ENCODE measurements at places on chromosomes 2 and 18.
A peak's percentile ranks its signal among the peaks of the same experiment; 100 is the strongest.

GRCh38 chr2:215602997-215603396 lies 167.1 kb upstream of the FN1 start:
- no peak for DNase-seq

GRCh38 chr18:45670281-45670962 lies 53.6 kb upstream of the SLC14A1 start:
- peak; percentile 97 for DNase-seq

- DNase-seq, result no peak
These were observed 2.9 kb downstream of the LRRTM4 start for GRCh38 chr2:77519164-77519887.

GRCh38 chr2:148512501-148512900 lies 132.1 kb upstream of the EPC2 start:
- DNase-seq, result peak; percentile 35

DNA sequence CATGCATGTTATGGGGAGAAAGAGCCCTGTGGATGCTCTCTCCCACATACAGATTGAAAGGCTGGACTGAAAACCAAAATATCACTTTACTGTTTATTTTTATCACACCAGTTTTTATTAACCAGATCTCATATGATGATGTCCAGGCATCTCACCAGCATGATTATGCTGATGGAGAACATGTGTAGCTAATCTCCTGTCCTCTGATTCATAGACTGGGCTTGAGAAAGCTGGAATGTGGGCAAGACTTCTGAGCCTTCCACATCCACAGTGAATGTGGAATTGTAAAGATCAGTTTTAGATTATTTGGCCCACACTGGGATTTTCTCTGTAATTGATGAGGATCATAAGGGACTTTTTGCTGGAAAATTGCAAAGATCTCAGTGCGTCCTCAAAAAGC lies 137.9 kb downstream of the ICOS start:
- no peak for DNase-seq

DNA sequence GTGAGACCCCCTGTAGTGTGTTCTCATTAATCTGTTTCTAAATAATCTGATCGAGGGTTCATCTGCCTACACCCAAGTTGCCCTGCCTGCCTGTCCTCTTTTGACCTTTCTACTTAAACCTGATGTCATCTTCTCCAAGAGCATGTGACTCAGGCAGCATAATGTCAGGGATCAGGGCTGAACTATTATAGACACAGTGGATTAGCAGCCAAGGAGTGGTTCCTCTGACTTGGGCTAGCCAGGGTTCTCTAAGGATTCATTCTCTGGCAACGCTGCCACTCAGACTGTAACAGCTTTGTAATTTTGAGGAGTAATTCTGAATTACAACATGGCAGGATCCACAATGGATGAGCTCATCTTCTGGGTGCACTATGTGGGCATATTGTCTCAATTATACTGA lies 124.0 kb downstream of the MDH1 start:
- DNase-seq, result no peak

DNA sequence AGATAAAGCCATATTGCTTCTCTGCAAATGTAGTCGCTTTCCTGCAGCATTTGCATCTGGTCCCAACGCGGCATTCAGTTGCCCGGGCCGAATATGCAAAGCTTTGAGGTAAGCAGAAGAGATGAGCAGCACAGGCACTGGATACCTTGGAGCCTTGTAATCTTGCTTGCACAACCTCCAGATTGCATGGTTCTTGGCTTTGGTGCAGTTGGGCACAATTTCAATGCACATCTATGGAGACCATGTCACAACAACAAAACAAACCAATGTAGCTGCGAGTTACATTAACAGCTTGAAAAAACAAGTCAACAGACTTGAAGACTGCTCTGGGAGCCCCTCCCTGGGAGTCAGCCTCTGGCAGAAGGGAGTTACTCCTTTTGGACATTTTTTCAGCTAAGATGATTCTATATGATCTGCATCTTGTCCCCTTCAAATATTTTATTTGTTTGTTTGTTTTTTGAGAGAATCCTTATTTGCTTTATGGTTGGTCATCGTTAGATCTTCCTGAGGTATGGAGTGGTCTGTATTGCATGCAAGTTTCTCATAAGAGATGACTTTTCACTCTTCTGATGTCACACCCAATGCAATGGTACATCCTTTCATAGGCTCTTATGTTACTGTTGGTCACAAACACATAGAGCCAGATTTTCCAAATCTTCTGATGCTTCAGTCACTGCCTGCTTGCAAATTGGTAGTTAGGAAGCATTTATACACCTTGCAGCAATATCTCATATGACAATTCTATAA lies 113.5 kb downstream of the EFEMP1 start:
- no peak for DNase-seq

DNA sequence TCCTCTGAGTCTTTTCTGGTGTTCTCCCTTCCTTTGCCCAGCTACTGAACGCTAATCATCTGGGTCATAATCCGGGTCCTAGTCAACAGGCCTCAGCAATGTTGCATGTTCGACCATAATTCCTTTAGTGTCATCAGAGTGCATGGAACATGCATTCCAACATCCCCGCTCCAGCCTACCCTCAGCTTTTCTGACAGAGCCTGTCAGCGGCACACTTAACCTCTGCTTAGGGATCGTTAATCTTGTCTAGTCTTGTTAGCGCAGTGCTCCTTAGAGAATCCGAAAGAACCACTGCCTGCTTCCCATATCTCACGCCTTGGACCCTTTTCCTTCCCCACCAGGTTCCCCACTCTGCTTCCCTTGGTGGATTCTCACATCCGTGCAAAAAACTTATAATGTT lies 767.9 kb upstream of the ID2 start:
- DNase-seq, result no peak

DNA sequence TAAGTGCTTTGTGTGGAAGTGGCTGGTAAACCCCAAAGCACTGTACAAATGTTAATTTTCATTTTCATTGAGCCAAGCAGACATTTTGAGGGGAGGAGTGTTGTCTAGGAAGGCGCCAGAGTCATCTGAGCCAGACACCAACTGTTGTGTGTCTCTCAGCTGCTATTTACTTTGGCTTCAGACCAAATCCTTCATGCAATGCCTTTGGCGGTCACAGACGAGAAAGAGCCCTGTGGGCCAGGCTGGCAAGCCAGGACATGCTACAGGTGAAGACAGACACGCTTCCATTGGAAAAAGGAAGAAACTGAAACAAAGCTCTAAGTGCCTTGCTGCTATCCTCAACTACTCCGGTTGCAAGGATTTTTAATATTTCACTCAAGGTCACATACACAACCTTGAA lies 115.4 kb upstream of the CDC42EP3 start:
- no peak for DNase-seq

GRCh38 chr2:217193431-217194340 lies 333.8 kb upstream of the TNP1 start:
- no peak for DNase-seq

GRCh38 chr2:172571245-172571644 lies 15.4 kb downstream of the PDK1 start:
- no peak for DNase-seq

DNA sequence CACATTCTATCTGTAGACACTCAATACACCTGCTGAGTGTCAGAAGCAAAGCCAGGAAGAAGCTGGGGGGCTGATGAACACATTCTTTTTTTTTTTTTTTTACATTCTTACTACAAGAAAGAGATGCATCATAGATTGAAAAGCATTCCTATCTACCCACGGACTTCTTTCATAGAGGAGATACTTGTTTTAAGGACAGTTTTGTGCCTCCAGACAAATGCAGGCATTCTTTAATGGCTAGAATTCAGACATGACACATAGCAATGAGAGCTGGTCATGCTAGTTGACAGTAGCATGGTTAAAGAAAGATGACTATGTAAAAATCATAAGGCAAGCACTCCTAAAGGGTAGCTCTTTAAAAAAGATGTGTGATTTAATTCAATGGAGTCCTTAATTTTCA lies 110.2 kb downstream of the EPHA4 start:
- DNase-seq, result no peak

DNA sequence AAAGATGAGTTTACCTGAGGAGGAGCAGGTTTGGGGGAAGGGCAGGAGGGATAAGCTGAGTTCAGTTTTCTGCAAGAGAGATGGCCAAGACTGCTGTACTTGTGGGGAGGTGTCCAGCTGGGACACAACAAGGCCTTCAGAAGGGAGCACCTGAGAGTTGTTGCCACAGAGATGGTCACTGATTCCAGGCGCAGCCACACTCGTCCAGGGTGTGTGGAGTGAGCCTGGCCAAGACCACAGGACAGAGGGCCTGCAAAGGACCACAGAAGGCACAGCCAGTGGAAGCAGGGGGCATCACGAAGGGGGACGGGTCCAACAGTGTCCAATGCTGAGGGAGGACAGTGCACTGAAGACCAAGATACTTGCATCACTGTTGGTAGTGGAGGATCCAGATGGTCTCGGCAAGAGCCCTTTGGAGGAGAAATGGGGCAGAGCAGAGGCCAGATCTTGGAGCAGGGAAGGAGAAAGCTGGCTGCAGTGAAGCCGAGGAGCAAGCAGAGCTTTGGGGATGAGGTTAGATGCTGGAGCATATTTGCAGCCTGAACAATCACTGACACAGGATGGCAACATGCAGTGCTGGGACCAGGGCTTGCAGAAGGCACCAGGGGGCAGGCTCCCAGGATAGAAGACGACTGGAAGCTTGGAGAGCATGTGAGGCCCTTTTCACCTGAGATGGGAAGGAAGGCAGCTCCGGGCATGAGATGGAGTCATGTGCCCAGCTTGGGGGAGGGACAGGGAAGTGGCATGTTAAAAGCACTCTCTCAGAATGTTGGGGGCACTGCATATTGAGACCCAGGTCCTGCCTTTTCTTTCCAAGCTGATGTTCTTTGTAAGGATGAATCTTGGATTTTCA lies 214.0 kb downstream of the CYP26B1 start:
- no peak for DNase-seq

GRCh38 chr2:18209934-18210639 lies 331.6 kb downstream of the KCNS3 start:
- no peak for DNase-seq

GRCh38 chr2:24247164-24247563 lies 72.3 kb downstream of the FAM228A start:
- DNase-seq, result no peak

DNA sequence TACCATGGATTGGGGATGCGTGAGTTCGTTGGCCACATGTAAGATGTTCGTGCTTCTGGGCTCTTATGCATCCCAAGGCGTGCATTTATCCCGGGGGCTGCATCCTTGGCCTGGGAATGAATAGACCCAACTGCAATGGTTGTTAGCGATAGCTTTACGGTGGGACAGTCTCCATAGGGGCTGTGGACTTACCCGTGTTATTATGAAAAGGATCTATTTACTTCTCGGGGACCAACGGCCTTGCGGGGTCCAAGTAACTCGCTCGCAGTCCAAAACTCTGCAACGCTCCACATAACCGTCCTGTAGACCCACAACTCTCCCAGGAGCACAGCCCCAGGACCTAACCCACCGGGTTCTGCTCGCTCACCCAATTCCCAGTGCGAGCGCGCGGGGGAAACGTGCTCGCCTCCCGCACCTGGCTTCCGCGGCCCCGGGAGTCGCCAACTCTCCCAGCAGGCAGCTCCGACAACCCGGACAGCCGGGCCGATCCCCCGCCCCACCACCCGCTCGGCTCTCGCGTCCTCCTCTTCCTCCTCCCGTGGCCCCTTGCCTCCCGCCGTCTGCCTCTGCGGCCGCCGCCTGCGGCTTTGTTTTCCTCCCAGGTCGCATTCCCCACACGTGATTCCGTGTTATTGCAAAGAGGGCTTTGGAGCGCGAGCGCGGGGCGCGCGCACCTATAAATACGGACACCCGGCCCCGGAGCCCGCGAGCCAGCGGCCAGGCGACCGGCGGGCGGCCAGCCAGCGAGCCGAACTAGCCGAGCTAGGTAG lies at the start of gene CABLES1:
CABLES1 (plus strand) TSS at position 706 of the 770 bp plus-strand sequence. CDS start 278 bp downstream, outside the sequence.
- DNase-seq, result no peak

DNA sequence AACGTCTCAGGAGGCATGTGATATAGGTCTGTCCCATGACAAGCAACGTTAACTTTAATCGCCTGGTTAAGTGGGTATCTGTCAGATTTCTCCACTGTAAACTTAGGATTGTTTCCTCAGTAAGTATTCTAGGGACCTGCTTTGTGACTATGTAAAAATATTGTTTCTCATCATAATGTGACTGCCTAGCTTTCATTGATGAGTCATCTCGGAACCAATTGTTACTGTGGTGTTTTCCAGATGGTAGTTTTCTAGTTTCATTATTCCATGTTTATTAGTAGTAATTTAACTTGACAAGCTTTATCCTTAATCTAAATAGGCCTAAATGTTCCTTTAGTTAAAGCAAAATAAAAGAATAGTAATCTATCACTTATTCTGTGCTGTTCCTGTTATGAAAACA lies 28.2 kb upstream of the GATA6 start:
- DNase-seq, result no peak

DNA sequence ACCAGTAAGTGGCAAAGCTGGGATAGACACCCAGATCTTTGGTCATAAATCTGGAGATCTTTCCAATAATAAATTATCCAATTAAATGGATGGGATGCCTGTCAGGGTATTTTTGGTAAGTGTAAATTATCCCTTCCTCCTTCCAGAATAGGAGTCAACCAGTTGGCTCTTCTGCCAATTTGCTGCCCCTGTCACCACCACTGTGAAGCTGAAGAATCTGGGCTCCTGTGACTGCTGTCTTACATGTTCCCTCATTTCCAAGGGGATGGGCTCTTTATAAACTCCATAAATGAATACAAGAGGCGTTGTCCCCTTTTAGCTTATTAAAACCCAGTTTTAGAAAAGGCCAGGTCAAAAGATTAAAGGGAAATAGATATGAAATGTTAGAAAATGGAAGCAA lies 17.8 kb upstream of the BMP10 start:
- no peak for DNase-seq

DNA sequence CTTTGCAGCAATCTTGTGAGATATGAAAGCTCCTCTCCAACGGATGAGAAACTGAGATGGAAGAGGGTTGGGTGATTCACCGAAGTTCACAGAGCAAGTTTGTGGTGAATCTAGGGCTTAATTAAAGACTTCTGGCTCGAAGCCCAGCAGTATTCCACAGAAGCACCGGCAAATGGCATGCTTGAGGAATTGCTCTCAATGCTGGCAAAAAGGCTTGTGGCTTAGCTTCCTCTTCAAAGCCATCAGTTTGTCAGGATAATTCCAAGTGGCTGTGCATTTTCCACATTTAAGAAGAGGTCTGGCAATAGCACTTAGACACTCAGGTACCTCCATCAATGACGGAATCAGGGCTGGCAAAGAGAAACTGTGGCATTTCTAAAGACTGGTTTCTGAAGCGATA lies 98.7 kb upstream of the SLC66A3 start:
- no peak for DNase-seq

DNA sequence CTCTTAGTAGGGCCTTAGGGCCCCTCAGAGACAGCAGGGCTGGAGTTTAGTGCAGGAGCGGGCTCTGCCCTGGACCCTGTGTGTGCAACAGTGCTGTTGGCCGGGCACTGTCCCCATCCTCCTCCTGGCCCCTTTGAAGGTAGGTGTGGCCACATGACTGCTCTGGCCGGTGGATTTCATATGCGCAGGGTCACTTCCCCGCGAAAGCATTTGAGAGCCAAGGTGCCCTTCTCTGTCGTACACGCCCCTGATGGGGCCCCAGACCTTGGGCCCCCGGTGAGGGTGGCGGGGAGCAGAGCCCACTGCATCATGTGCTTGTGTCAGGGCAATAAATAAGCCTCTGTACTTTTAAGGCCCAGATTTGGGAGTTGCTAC lies 15.5 kb downstream of the TMEM177 start:
- no peak for DNase-seq

All from hematopoietic multipotent progenitor cell treated with erythropoietin and hydrocortisone succinate and interleukin-3 and kit ligand, for 15 days (in vitro differentiated cells).